ENCODE measurements at places on chromosomes 6 and 20.

DNA sequence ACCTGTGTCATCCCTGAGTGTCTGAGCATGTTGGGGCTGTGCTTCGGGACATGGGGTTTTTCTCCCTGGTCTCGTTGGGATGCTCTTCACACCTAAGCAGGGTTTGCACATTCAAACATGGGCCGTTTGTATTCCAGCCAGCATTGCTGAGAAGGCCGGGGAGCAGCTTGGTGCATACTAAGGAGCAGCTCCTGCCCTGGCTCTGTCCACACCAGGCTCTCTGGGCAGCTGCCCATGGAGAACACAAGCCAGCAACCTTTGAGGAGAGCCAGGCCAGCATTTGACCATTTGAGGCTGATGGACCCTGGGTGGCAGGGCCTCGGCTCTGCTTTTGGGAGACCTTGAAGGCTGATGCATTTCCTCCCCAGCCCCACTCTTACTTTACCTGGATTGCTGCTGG is 92.1 kb downstream of the PHACTR3 start:
- DNase-seq, result no peak

DNA sequence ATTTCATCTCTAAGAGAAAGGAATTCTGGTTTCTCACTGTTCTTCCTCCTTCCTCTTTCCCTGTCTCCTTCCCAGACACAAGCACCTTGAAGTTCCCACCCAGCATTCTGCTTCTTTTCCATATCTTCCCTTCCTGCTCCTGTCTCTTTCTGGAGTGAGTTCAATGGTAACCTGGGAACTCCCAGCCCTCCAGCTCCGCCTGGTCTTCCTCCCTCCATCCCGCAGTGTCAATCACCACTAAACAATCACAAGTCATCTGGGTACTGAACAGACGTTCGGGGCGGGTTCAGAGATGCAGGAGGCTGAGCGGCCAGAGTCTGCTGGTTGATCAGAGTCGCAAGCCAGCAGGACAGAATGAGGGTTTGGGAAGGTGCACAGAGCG is 7.7 kb downstream of the TTBK1 start:
- no peak for DNase-seq

DNA sequence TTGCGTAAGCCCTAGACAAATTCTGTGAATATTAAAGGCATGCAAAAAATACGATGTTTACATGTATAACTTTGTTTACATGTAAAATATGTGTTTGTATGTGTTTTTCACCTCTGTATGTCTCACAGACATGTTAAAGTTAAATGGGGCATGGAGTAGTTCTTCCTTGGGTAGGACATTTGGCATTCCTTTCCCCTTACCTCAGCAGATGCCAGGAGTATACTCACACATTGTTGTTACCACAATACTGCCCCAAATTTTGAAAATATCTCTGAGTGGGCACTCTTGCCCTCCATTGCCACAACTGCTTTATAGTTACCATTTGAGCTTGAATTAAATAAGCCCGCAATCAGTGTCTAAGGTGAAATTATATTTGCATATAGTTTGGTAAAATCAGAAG is 147.5 kb downstream of the MYO6 start:
- DNase-seq, result no peak

- DNase-seq, result no peak
Measured at GRCh38 chr6:31156641-31157040, 961 bp downstream of the CCHCR1 start.

DNA sequence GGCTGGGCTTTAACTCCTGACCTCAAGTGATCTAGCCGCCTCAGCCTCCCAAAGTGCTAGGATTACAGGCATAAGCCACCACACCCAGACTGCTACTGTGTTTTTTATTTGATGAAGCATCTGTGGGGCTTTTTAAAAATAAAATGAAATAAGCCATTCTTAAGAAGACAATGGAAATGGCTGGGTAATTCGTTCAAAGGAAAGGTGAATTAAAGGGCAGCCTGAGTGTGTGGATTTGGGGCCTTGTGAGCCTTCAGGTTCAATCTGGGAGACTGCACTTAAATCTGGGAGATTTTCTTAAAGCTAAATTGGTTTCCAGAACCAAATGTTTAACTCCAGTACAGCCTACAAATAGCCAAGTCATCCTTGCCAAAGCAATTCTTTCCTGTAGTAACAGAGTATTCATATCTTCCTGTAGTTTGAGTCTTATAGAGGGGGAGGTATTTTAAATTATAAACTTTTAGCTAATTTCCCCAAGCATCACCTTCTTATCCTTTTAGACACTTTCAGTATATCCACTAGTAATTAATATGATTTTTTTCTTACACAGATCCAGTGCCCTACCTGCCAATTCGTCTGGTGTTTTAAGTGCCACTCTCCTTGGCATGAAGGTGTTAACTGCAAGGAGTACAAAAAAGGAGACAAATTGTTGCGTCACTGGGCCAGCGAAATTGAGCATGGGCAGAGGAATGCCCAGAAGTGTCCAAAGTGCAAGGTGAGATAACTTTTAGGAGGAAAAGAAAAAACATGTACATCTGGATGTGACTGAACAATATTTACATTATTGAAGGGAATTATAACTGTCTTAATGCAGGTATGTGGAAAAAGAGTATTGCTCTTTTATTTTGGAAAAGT is 95.4 kb downstream of the RNF217 start:
- no peak for DNase-seq

DNA sequence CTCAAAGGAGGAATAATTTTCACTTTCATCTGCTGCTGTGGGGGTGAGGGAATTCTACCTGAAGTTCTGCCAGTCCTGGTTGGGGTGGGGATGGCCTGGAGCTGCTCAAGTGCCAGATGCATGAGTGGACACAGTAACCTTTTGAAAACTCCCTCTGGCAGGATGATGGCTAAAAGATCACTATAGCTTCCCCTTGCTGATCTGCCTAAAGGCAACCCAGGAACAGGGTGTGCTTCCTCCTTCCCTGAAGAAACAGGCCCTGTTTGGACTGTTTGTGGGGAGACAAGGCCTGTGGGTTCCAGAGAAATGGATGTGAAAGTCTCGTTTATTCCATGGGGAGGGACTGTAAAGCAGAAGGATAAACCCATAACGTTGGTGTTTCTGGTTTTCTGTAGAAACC is 176.9 kb downstream of the DTNBP1 start:
- DNase-seq, result no peak

DNA sequence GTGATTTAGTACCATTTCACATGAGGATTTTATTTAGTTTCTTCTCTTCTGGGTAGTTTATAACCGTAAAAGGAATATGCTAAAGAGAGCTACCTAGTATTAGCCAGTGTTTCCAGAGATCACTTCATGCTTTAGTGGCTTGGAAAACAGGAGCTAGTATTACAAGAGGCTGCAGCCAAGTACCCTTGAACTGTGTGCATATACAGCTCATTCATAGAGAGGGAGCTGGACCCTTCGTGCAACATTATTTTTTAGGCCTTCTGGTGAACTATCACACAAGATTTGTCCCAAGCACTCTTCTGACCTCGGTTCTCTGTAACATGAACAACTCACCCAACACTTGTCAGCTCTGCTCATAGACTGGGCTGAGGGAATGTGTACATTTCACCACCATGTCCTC is 74.9 kb upstream of the RIN2 start:
- no peak for DNase-seq

- DNase-seq, result no peak
Measured at GRCh38 chr6:129186988-129187387, 304.1 kb downstream of the LAMA2 start.

DNA sequence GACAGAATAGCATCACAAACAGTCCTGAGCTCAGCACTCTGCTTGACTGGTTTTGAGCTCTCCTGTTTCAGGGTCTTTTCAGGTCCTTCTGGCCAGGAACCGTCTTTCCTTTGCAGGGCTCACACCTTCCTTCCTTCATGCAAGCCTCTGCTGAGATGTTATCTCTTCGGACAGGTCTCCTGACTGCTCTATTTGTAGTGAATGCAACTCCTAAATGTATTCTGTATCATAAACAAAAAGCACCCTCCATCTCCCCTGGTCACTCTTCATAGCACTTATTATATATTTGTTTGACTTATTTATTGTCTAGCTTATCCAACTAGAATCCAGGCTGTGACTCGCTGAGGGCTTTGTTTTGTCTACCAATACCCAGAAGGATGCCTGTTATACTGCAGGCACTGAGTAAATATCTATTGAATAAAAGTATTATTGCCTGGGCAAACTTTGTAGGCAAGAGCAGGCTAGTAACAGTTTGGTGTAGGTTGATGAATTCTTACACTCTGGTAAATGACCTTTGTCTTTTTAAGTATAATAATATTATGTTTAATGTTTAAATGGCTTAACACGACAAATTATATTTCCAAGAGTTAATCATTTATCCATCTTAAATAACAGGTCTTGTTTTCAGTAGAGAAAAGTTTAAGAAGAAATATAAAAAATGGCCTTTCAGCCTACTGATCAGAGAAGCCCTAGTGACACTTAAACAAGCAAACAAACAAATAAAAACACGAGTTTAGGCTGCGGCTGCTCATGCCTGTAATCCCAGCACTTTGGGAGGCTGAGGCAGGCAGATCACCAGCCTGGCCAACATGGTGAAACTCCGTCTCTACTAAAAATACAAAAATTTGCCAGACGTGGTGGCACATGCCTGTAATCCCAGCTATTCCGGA is 199.7 kb downstream of the BCAS1 start:
- no peak for DNase-seq

- no peak for DNase-seq
Measured at GRCh38 chr6:20312606-20313005, 89.1 kb upstream of the E2F3 start.

GRCh38 chr6:118659513-118660217 is 8.3 kb upstream of the CEP85L start:
- DNase-seq, result no peak

DNA sequence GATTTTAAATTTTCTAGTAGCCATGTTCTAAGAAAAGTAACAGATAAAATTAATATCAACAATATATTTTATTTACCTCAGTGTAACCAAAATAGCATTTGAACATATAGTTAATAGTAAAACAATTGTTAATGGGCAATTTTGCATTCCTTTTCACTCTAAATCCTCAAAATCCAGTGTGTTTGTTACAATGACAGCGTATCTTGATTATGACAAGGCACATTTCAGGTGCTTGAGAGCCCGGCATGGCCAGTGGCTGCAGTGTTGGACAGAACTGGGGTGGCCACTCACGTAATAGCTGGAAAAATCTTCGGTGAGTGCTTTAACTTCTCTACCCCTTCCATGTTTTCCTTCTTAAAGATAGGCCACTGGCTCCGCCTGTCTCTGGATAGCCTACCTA is 248.0 kb upstream of the RREB1 start:
- no peak for DNase-seq
